SW480 (cell line): ENCODE measurements at places on chromosomes 11 and 22.

DNA sequence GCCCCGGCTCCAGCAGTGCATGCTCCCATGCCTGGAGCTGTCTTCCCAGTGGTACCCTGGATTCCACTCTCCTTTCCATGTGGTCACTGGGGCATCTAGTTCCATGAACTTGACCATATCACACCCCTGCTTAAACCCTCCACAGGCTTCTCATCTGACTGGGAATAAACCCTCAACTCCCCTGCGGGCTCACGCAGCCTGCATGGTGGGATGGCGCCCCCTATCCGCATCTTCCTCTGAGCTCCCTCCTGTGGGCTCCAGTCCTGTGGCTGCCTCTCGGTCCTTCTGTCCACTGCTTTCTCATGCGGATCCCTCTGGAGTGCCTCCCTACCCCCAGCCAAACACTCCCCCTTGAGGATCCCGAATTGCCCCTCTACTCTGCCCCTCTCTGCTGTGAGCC lies 41.4 kb upstream of the TTLL12 start:
- peak; percentile 26 for DNase-seq

- DNase-seq, result no peak
Observed at GRCh38 chr22:29581799-29582198, 886 bp upstream of the NIPSNAP1 start.

- DNase-seq, result no peak
Observed at GRCh38 chr22:39259666-39260065, 14.9 kb upstream of the PDGFB start.

DNA sequence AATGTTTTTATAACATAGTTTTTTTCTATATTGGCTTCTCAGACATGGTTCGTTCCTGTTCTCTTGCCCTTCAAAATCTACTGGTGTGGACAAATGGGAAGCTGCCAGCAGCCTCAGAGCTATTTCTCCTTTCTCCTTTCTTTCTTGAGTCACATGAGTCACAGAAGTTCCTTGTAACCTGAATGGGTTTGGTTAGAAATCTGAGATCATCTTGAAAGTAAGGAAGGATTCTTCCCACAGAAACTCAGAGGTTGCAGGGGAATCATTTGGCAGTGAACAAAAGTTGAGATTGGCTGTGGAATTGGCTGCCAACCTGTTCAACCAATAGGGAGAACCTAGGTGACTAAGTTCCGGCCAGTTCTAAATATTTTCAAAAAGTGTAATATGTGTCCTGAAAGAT lies 12.5 kb downstream of the PLET1 start:
- no peak for DNase-seq

DNA sequence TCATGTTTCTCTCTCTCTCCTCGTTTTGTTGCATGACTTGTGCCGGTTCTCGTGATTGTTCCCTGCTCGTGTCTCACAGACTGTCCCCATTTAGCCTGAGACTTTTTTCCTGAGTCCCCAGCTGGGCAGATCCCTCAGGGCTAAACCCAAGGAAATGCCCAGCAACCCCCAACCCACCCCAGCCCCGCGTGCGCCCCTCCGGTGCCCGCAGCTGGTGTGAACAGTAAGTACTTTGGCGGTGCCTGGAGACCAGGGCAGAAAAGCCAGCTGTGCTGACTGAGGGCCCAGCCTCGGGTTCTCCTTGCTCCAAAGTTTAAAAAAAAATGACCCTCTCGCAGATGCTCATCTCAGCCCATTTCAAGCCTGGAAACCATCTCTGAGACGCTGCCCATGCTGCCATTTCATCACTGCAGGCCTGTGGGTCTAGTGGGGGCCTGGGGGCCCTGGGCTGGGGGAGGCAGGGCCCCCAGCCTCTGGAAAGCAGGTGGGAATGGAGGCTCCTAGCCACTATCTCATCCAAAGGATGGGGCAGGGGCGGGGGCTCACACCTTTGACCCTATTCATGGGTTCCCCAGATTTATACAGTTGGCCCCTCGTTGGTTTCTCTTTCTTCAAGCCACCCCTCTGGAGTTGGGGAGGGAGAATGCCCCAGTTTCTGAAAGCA lies 41.8 kb downstream of the KCNC1 start:
- no peak for DNase-seq

DNA sequence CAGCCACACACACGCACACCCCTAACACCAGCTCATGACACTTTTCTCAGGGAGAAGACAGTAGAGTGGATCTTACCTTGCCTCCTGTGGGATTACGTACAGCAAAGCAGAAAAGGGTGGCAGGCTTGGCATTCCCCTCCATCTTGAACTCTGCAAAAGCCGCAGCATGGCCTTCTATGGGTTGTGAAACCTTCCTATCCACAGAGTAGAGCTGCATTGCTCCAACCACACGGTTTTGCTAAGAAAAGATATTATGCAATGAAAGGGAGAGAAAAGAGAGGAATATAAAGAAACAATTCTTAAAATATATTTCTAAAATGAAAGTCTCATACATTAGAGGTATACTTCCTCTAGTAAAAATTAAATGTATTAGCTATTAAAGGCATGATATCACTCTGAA lies 48.8 kb downstream of the CLTCL1 start:
- no peak for DNase-seq

DNA sequence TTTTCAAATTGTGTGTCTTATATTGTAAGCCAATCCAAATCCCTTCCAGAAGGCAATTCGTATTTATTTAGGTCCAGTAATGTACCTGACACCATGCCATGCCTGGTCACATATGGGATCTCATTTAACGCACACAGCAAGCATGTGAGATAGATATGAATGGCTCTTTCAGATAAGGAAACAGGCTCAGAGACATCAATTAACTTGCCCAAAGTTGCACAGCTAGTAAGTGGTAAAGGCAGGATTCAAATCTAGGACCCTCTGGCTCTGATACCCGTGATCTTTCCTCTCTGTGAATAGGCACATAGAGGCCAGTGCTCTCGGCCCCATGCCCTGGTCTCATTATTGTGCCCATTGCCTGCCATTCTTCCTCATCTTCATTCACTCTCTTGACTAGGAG lies 34.3 kb downstream of the KCNJ4 start:
- DNase-seq, result no peak

GRCh38 chr22:39534092-39534506 lies 1.6 kb upstream of the RPS19BP1 start:
- no peak for DNase-seq

DNA sequence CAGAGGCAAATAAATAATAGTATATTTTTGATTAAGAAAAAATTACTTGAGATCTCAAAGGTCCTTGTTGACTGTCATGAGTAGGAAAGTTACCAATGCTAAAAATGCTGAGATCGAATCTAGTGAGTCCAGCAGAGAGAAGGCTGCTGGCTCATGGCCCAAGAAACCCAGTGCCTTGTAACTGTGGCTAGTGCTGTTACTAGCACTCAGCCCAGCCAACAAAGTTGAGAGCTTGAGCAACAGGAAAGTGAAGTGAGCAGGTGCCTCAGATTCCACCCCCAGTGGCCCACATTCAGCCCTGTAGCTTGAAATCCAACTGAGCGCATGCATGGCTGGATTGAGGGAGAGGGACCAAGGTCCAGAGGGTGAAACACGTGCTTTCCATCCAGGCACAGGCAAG lies 398.2 kb downstream of the SHANK2 start:
- no peak for DNase-seq

DNA sequence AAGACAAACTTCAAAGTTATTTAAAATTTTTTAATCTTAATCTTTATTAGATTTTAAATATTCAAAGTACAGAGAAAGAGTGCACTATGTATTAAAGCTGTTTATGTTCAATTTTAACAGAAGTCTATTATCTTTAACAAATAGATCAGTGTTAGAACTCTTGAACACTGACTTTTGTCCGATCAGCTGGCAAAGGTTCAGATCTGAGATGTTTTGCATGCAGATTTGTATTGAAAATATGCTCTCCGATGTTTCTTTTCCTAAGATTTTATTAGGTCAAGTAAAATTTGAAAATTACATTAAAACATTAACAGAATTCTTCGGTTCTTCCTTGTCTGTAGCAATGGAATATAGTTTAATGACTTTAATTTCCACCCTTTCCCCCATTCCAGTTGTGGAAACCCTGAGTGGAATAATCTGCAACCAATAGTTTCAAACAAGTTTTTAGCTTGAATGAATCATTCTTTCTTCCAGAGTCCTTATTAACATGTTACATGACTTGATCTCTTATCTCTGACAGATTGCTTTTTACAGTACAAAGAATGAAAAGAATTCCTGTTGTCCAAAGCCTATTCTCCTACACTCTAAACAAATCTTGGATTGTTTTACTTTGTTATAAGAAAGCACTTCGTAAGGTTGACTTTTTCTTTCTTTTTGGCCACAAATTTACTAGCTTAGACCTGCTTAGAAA lies 11.4 kb upstream of the TCP11L1 start:
- DNase-seq, result no peak

DNA sequence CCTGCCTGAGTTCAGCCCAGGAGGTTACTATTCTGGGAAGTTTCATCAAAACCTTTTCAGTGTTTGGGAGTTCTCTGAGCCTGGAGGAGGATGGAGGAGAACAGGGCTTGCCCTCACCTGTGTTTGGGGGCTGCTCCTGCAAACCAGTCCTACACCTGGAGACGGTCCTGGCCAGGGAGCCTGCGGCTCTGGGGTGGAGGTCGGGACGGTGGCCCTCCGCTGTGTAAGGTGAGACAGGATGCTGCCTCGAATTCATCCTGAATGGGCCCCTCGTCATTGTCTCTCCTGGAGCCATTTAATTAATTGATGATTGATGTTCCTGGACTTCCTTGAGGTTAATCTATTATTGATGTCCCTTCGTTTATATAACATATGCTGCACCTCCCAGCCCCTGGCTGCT lies 6.3 kb downstream of the DAGLA start:
- DNase-seq, result no peak

DNA sequence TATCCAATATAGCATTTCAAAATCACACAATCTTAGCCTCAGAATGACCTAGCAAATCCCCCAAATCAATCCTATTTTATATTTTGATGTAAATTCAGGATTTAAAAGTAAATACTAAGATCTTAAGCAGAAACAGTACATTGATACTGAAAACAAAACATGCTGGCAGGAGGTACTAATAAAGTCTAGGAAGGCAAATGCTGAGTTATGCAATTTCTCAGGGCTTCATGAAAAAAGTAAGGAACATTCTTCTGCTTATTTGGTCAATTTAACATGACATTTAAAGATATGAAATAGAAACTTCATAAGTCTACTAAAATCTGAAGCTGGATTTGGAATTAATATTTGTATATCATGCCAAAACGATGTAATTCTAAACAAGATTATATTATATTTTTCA lies 153.3 kb downstream of the SWAP70 start:
- DNase-seq, result no peak

DNA sequence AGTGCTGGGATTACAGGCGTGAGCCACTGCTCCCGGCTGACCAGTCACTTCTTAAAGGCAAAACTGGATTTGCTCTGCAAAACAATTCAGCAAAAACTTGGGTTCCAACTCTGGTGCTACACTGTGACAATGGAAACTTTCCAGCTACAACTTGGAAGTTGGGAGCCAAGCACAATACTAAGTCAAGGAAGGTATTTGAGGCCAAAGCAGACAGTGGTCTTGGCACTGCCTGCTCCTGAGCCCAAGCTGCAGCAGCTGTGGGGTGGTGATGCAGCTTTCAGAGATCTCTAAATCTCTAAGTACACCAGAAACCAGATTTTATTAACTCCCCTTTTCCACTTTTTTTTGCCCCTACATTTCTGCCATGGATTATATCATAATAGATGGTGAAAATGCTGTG lies 17.5 kb downstream of the ADM start:
- no peak for DNase-seq

GRCh38 chr22:20542736-20543135 lies 35.3 kb downstream of the MED15 start:
- DNase-seq, result no peak

DNA sequence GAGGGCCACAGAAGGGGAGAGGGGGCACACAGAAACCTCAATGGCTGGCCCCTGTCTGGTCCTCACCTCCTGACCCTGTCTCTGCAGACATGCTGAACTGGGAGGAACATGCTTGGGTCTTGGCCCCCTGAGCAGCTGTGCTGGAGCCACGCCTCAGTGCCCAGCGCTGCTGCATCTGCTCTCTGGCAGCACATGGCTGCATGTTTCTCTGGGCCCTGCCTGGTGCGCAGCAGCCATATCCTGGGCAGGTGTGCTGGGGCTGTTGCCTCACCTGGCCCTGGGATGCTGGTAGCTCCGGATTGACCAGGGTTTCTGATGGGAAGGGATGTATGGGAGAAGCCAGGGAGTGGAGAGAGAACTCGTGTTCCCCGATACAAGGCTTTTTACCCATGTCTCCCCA lies 248.0 kb downstream of the ST3GAL4 start:
- no peak for DNase-seq

DNA sequence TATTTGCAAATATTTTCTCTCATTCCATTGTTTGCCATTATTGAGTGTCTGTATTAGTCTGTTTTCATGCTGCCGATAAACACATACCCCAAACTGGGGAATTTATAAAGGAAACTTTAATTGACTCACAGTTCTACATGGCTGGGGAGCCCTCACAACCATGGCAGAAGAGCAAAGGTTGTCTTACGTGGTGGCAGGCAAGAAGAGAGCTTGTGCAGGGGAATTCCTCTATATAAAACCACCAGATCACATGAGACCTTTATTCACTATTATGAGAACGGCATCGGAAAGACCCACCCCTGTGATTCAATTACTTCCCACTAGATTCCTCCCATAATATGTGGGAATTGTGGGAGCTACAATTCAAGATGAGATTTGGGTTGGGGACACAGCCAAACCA lies 10.2 kb downstream of the RASSF10 start:
- no peak for DNase-seq

DNA sequence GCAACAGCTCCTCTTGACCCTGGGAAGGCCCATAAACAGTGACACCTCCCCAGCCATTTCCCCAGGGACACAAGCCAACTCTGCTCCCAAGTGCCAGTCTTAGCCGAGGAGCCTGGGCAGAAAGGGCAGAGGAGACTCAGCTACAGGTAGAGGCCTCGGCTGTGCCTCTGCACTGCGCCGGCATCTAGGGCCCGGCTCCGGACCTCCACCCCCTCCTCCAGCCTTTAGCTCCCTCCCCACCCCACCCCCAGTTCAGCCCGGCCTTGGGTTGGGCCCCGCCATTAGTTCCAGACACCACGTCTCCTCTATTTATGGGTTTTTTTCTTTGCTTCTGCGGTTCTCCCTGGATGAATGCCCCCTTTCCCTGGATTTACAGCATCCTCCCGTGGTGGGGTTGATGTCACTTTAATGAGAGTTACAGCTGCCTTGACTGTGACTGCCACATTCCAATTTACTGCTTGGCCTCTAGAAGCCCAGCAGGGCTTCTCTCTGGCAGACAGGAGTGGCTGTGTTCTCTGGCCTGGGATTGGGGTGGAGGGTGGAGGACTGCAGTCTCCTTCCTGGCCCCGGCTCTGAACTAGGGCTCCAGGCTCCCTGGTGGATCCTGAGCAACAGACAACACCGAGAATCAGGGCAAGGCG lies 13.5 kb upstream of the OAF start:
- no peak for DNase-seq

GRCh38 chr11:104727768-104728167 lies 170.5 kb downstream of the CASP12 start:
- DNase-seq, result no peak

DNA sequence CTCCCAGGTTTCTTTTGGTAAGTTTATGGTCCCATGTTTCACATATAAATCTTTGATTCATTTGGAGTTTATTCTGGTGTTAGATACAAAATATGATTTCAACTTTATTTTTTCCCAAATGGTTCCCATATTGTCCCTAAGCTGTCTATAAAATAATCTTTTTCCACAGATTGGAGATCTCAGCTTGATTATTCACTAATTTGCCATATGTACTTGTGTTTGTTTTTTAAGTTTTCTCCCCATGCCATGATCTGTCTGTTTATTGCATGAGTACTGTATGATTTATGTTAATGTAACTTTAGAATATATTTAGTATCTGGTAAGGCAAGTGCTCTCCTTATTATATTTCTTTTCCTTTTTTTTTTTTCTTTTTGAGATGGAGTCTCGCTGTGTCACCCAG lies 19.9 kb upstream of the CLMP start:
- DNase-seq, result no peak

- DNase-seq, result no peak
Observed at GRCh38 chr11:86447763-86448480, 73.2 kb downstream of the CCDC81 start.
